DMS153 (cell line): ENCODE measurements at places on chromosomes 11 and 22.

GRCh38 chr11:16301462-16301861 is 54.9 kb downstream of the SOX6 start:
- DNase-seq = no peak

GRCh38 chr11:33273656-33274055 is 16.5 kb downstream of the HIPK3 start:
- DNase-seq = no peak

DNA sequence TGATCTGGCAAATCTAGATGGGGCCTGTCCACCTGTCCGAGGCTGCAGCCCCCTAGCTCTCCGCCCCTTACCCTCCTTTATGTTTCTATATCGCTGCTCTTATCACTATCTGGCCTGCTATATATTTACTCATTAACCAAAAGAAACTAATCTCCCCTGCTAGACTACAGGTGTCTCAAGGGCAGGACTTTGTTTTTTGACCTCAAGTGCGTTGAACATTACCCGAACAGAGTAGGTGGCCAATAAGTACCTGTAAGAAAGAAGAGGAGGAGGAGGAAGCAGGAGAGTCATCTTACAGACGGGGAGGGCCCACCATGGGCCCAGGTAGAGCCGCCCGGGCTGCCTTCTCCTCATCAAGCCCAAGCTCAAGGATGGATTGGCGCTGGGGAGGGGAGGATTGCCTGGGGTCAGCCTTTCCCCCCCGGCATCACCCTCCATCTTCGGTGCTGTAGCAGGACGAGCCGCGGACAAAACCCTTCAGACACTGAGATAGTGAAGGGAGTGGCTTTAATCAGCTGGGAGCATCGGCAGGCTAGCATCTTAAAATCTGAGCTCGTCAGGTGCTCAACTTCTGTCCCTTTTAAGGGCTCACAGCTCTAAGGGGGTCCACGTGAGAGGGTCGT is 1.2 kb upstream of the P2RY6 start:
- DNase-seq = no peak

DNA sequence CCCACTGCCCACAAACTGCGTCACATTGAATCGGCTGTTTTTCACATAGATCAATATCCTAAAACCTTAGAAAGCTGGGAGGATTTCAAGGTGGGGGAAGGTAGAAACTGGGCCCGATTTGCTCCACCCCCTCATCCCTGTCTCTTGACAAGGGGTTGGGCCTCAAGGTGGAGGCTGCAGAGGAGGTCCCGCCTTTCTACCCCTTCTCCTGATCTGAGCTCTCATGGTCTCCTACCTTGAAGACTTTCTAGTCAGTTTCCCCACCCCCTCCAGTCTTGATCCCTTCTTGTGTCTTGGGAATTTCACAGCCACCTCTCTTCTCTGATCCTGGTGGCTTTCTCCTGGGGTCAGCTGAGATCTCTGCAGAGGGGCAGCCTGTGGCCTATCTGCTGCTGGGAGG is 4.5 kb upstream of the STARD10 start:
- no peak for DNase-seq

DNA sequence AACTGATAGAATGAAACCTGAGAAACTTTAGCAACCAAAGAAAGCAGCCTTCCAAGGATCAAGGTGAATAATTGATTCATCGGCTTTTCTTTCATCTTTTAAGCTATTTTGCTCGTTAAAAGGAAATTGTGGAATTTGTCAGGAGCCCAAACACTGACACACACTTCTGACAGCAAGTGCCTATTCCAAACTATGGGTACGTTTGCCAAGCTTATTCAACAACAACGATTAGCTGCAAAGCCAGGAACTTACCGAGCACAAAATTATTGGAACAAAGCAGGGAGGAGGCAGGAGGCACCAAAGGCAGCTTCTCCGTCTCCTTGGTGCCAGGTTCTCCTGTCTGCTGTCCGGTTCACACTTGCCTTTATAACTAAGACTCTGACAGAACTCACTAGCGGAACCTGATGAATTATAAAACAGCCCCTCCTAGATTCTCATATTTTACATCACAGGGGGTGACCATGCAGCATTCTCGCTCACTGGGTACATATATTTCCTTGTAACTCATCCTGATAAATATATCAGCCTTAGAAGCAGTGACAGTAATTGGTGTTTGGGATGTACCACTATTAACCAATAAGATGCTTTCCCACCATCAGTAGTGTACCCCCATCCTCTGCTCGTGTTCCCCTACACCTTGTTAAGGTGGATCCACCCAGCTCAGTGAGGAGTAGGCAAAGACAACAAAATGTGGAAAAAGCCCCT is 395.9 kb upstream of the CCDC90B start:
- no peak for DNase-seq

GRCh38 chr22:24112188-24112587 is 69.1 kb upstream of the SUSD2 start:
- DNase-seq = no peak

GRCh38 chr11:117037279-117037974 is 60.8 kb downstream of the SIK3 start:
- no peak for DNase-seq

- no peak for DNase-seq
Measured at GRCh38 chr11:8296038-8296649, 32.5 kb upstream of the LMO1 start.

GRCh38 chr11:17581036-17581731 is 34.1 kb downstream of the OTOG start:
- DNase-seq = no peak

- no peak for DNase-seq
Measured at GRCh38 chr11:19766810-19767209, 54.2 kb downstream of the NAV2 start.

- DNase-seq = no peak
Measured at GRCh38 chr11:105268404-105269062, 129.0 kb upstream of the CARD18 start.

DNA sequence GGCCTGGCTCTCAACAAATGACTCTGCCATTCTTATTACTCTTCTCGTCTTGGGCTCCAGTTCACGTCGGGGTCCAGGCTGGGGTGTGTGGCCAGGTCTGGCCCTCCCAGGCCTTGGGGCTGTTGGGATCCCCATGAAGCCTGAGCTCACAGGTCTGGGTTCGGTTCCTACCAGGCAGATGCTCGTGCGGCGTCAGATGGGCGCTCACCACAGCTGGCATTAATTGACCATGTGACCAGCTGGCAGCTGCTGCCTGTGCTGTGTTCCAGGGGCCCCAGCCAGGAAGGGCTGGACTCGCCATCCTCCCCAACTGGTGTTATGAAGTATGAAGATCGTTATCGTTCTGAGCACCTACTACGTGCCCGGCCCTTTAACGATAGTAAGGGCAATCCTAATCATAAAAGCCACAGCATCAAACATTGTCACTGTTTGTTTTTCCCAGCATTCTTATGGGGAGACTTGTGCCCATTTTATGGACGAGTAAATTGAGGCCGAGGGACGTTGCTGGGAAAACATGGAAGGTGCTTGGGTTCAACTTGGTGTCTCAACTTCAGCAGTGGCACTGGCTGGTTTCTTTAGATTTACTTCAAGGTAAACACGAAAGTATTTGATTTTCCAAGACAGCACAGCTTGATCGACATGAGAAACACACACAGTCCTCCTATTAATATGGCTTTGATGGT is 26.8 kb upstream of the CACNG2 start:
- DNase-seq = no peak

GRCh38 chr11:765025-765801 is 12.1 kb downstream of the GATD1 start:
- no peak for DNase-seq

DNA sequence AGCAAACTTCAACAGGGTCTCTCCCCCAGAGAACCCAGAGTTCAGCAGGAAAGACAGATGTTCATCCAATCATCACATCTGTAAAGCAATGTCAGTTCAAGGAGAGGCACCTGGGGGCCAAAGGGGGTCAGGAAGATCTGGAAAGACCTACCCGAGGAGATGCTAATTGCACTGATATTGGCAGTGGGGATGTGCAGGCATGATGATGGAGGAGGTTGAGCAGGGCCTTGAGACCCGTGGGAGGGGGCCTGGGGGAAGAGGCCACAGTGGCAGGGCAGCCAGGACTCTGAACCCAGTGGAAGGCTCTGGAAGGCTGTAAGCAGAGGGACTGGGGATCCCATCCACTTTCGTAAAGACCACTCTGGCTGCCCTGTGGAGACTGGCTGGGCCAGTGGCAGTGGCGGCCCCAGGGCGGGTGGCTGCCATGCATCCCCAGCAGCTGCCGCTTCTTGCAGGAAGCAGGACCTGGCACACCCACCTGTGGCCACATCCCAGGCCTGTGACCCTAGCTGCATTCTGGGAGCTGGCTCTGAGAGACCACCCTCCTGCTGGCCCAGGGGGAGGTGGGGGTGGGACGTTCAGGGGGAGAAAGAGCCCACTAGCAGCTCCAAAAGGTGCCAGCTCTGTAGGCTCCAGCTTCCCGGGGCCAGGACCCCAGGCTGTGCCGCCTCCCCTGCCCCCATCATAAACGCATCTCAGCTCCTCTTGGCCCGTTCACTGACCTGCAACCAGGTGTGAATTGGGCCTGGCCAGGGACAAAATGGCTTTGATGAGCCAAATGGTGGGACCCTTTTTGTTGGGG is 59.9 kb upstream of the FGF3 start:
- no peak for DNase-seq

DNA sequence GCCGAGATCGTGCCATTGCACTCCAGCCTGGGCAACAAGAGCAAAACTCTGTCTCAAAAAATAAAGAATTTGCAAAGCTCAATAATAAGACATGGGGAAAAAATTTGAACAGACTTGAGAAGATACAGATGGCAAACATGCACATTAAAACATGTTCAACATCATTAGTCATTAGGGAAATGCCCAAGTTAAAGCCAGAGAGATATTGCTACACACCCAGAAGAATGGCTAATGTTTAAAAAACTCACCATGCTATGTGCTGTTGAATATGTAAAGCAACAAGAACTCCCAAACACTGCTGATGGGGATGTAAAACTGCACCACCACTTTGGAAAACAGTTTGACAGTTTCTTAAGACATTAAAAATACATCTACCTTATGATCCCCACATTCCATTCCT is 12.6 kb downstream of the LRRC75B start:
- no peak for DNase-seq

GRCh38 chr11:33001281-33001680 is 14.4 kb upstream of the DEPDC7 start:
- no peak for DNase-seq

DNA sequence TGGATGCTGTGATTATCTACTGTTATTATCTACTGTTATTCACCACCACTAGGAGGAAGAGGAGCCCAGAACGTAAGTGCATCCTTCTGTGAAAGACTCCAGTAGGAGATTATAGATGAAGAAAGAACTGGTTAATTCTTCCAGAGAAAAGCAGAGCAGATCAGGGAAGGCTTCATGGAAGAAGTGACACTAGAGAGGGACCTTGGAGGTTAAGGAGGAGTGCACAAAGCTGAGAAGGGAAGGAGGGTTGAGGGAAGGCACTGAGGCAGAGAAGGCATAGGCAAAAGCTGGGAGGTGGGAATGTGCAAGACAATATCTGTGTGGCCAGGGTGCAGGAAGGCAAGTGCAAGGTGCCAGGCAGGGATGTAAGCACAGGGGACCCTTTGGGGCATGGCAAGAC is 13.5 kb downstream of the CRYBB1 start:
- DNase-seq = no peak

DNA sequence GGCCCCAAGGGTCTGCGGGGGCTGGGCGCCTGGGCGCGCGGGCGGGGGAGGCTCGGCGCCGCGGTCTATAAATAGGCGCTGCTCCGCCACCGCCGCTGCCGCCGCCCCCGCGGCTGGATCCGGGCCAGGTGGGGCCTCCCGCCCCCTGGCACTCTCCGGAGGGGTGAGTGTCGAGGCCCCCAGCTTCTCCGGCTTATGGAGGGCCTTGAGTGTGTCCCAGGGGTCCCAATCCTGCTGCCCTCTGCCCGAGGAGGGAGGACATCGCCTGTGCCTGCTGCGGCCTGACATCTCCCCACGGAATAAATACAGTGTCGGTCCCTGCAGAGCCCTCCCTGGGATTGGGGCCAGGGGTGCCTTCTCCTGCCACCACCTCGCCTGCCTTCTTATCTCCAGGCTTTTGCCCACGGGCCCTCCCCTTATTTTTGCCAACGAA is 4.3 kb upstream of the GP1BB start:
- DNase-seq = no peak

GRCh38 chr11:128888034-128888985 is 2.8 kb upstream of the KCNJ5 start:
- no peak for DNase-seq

DNA sequence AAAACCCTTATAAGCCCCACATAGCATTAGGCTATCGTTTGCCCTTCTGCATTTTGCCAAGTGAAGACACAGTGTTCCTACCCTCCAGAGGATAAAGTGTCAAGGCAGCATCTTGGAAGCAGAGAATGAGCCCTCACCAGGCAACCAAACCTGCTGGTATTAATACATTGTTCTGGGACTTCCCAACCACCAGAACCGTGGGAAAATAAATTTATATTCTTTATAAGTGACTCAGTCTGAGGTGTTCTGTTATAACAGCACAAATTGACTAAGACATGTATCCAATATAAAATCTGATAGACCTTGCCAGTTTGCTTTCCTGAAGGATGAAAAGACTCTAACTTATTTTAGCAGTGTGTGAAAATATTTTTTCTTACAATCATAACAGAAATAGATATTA is 792.5 kb upstream of the LRRC4C start:
- no peak for DNase-seq

DNA sequence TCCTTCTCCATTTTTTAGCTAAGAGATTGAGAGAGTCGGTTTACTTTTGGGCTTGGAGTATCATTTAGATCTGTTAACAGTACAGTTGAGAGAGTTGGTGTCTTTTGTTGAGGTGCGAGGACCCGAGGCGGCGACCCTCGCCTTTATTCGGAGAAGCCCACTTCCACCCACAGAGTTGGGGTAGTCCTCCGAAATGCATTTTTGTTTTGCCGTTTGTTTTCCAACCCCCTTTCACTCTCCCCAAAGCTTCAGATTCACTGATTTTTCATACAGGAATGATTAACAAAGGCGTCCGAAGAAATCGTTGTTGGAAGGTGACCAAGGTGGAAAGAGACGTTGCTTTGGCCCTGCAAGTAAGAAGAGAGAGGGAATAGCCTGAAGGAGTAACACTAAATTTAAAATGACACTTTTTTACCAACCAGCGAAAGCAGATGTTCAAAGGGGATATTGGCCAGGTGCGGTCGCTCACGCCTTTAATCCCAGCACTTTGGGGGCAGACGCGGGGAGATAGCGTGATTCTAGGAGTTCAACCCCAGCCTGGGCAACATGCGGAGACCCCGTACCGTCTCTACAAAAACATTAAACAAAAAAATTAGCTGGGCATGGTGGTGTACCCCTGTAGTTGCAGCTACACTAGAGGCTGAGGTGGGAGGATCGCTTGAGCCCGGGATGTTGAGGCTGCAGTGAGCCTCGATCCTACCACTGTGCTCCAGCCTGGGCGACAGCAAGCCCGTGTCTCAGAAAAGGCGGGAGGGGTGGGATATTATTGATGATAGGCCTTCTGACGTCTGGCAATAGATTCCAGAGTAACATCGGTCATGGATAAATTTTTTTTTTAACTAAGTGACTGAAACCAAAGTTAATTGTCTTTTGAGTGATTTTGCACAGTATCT is 899 bp upstream of the RAB30 start:
- DNase-seq = no peak

GRCh38 chr11:64254326-64254725 is 3.0 kb downstream of the PLCB3 start:
- DNase-seq = no peak

- no peak for DNase-seq
Measured at GRCh38 chr22:50535113-50535512, 5.3 kb upstream of the TYMP start.

- no peak for DNase-seq
Measured at GRCh38 chr11:95891423-95892170, 32.3 kb downstream of the MTMR2 start.

GRCh38 chr11:70078781-70079616 is 882 bp downstream of the ANO1 start:
- no peak for DNase-seq

GRCh38 chr11:124240621-124241397 is at the start of gene OR8G1:
Gene OR8G1, plus strand, starts transcription at chr11:124241095. Its CDS starts 8,581 bp downstream, at chr11:124249676.
- no peak for DNase-seq
